AG04449 (cell line): ENCODE measurements at places on chromosomes 11 and 22.

GRCh38 chr11:88151709-88152265, 23.5 kb downstream of the RAB38 start:
- no peak for DNase-seq

DNA sequence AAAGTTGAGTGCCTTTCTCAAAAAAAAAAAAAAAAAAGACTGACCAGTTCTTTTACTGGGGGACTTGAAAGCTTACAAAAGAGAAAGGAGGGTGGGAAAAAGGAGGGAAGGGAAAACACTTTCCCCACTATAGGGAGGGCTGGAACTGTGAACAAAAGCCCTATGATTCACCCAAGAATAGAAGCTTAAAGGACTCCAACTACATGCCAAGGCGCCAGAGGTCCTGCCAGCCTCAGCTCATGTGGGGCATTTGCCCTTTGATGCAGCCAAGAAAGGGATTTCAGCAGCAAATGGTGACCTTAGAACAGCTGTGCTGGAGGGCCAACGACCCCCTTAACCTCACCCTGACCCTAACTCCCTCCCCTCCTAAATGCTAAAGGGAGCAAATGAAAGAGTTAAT, 160.0 kb downstream of the NTM start:
- no peak for DNase-seq

DNA sequence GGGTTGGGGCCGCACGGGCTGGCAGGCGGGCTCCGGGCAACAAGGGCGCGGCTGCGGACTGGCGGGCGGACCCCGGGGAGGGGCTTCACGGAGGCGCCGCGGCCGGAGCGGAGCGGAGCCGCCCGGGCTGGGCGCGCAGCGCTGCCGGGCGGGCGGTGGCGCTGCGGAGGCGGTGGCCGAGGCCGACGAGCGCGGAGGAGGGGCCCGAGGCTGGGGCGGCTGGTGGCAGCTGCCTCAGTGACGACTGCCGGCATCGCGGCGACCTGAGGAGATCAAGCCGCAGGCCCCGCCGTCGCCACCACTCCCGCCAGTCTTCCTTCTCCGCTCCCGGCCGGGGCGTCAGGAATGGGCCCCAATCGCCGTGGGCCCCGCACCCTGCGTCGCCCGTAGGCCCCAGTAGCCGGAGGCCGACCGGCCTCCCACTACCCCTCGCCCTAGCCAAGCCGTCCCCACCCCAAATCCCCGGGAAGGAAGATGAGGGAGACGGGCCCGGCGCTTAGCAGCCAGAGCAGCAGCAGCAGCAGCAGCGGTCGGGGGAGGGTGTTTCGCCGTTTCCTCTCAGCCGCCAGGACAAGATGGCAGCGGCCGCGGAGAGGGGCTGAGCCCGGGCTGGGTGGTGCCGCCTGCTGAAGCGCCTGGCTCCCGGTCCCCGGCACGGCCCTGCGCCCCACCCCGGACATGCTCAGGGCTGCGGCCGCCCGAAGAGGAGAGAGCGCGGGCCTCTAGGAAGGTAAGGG, at the start of gene HIPK3:
HIPK3 (plus strand) TSS at position 222 of the 737 bp plus-strand sequence.
- no peak for DNase-seq

DNA sequence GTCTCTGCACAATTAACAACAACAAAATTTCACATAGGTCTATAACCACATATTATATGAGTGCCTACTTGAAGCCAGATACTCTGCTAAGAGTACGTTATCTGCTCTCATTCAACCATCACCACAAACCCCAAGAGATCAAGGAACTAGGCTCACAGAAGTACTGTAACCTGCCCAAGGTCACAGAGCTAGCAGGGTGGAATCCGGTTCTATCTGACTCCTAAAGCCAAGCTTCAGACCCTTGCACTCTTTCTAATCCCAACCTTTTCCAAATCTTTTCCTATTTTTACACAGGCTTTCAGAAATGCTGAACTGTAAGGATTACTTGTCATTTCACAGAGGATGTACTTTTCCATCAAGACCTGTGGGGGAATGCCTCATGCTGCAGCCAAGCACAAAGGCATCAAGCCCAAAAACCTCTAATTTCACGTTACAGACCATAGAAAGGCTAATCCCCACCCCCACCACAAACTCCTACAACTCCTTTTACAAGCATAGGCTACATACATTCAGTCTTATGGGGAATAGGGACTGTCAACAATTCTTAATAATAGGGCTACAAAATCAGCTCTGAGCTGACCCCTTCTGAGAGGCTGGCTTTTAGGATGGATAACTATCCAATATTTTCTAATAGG, 927 bp downstream of the PRCP start:
- DNase-seq, result no peak

GRCh38 chr22:27347951-27348350, 453.6 kb downstream of the MN1 start:
- DNase-seq, result no peak

DNA sequence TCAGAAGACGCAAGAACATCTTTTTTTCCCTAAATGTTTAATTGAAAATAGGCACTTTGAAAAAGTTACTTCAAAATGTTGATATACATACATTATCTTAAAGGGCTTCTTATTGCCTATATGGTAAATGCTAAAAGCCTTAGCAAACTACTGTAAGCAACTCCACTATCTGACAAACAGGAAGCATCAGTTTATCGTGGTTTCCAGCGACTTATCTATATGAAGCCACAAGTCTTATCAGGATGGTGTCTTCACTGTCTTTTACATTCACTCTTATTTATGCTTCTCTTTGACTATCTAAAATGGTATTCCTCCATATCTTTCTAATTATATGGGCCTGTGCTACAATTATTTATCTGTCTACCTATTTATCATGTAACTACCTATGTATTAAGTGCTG, 2091.9 kb downstream of the LRRC4C start:
- no peak for DNase-seq

DNA sequence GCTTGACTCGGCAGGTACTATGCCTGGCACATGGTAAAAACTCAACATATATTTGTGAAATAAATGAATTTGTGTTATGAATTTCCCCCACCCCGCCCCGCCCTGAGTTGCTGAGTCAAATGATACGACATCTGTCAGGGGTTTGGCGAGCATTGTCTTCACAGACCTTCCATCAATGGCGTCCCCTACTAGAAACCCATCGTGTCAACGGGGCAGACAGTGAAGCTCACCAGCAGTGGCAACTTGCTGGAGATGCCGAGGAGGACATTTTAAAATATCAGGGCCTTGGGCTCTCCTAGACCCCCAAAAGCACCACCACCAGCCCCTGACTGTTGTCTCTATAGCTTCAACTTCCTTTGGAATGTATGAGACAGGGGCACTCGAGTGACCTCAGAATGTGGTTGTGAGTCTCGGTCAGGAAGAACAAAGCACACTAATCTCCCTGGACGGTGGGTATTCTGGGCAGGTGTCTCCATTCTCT, 761 bp upstream of the NXF1 start:
- DNase-seq, result no peak

- DNase-seq, result no peak
Measured at GRCh38 chr11:47864901-47865300, 16.8 kb upstream of the NUP160 start.

DNA sequence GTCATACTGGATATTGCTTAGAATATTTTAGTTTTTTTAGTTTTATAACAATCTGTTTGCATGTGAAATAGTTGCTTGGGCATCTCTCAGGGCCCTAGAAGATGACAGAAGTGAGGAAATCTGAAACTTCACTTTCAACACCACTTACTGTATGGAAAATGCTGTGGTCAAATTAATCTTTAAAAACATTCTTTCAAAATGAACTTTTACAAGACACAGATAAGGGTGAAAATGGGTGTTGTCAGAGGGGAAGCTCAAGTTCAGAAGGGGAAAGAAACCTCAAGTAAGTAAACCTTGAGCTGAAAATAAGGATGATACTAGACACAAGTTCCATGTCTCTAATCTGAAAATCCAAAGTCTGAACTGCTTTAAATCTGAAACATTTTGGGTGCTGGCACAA, 1840.1 kb upstream of the RAG2 start:
- no peak for DNase-seq

GRCh38 chr11:34189191-34189590, 83.8 kb downstream of the NAT10 start:
- no peak for DNase-seq

DNA sequence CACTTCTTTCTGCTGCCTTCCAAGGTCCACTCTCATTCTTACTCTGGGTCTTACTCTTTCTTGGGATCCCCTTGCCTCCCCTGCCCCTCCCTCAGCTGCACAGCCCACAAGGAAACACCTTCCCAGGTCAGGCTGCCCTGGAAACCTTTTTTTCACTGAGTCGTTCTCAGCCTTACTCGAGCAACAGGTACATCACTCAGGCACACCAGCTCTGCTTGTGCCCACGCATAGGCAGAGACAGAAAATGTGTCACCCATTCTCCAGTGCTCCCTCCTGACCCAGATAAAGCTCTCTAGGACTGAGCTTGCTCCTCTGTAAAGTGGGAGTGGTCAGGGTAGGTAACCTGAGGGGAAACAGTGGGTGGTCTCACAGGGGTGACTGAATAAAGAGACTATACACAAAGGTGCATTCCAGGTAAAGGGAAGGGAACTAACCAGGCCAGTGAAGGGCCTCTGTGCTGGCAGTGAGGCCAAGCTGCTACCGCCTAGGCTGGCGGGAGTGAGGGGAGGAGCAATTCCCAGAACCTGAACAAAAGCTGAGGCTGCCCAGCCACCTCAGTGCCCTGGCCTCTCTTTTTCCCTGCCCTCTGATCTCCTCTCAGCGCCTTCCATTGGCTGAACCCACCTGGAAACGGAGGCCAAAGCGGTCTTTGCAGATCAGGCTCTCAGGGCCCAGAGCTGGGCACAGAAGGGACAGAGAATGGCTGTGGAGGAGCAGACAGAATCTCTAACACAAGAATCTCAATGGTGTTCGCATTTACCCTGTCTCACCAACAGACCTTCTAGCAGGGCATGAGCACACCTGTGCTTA, 15.9 kb downstream of the PRG3 start:
- no peak for DNase-seq

- DNase-seq, result no peak
Measured at GRCh38 chr11:33242575-33242974, 14.6 kb upstream of the HIPK3 start.

DNA sequence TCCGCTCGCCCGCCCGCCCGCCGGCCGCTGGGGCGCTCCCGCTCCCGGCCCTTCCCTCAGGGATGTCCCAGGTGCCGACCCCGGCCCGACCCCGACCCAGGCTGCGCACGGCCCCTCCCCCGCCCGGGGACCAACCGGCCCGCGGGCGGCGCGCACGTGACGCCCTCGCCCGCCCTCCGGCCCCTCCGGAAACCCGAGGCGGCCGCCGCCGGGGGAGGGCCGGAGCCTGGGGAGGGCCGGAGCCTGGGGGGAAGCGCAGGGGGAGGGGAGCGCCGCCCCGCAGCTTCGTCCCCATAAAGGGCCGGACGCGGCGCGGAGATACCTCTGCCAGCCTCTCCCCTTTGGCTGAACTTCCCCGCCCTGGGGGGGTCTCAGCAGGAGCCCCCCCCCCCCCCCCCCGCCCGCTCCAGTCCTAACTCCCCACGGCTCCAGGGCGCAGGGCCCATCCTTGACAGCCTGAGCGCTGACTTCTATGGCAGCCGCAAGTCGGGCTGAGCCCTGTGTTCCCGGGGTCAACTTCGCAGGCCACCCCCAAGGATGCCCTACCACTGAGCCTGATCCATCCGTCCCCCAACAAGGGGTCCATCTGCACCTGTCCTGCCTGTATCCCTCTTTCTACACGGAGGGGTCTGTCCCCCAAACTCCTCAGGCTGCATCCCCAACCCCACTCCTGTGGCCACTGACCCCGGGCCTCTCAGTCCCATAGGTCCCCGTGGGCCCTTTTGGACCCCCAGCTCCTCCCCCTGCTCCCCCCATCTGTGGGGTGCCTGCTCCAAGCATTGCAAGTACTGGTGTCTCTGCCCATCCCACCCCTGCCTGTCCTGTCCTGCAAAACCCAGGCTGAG, at the start of gene MAPK12:
MAPK12 (minus strand) TSS at position 69 of the 845 bp plus-strand sequence. CDS start 174 bp downstream, outside the sequence.
- no peak for DNase-seq

DNA sequence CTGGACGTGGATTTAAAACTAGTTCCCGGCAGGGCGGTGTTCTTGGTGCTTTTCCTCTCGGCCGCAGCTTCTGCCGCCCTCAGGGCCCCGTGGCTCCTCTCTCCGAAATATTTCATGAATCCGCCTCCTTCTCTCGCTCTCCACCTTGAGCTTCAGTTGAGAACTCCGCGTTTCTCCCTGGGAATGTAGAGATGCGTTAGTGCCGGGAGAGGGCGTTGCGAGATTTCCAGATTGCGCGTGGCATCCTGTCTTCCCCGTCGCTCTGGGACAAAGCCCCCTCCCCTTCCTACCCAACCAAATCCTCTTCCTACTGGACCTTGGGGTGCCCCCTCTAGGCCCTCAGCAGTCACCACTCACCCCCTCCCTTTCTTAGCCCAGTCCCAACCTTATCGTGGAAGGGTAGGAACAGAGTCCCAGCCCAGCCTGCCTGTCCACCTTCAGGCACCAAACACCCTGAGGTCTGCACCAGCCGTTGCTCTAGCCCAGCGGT, 15.5 kb upstream of the RAC2 start:
- DNase-seq, result no peak

- DNase-seq, result no peak
Measured at GRCh38 chr22:38700270-38700788, 414 bp downstream of the JOSD1 start.

- no peak for DNase-seq
Measured at GRCh38 chr22:26360169-26360885, 68.7 kb upstream of the ASPHD2 start.

GRCh38 chr11:2775626-2776350, 76.0 kb upstream of the KCNQ1OT1 start:
- no peak for DNase-seq

DNA sequence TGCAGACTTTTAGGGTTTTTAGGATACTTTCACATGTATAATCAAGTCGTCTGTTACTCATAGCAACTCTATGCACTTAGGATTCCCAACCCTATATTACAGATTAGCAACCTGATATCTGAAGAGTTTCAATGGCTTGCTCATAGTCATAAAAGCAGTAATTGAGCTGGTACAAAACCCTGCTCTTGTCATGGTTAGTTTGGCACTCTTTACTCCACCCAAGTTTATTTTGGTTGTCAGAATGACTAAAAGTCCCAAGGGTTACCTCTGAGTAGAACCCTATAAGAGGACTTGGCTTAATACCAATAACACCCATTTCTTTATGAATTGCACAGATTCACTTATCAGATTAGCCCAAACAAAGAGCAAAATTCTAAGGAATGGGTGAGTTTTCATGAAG, 550.6 kb downstream of the SOX6 start:
- DNase-seq, result no peak

GRCh38 chr11:111367411-111368284, 11.4 kb downstream of the POU2AF1 start:
- DNase-seq, result no peak

DNA sequence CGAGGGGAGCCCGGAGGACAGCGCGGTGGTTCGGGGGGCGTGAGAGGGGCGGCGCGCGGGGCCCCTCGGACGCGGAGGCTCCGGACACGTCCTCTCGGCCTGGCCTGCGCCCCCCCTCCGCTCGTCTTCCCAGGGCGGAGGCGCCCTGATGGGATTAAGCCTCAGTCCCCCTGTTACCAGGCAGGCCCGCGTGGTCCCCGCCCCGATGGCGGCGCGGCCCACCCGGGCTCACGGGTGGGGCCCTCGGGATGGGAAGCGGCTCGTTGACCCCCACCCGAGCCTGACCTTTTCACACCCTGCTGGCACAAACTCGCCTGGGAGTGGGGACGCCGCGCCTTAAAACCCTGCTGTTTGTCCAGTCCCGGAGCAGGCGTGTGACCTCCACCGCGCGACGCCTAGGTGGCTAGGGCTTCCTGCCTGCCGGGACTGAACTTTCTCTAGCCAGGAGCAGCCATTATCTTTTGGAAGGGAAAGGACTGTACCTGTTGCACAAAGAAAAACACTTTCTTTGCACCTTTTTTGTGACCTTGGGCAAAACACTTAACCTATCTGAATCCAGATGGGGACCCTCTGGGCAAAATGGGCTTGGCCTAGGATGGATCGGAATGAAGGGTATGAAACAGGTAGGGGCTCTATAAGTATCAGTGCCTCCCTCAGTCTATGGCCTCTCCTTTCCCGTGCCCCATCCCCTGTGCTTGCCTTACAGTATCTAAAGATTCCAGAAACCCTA, 1.0 kb downstream of the KIAA1671 start:
- DNase-seq, result no peak
